Activated CD8-positive, alpha-beta memory T cell treated with anti-CD3 and anti-CD28 coated beads, Interleukin-2, amount 50 U/mL, for 4 hours (primary cell): ENCODE measurements at places on chromosomes 2 and 18.

- DNase-seq, result no peak
Measured at GRCh38 chr2:26300234-26300925, 45.6 kb upstream of the SELENOI start.

DNA sequence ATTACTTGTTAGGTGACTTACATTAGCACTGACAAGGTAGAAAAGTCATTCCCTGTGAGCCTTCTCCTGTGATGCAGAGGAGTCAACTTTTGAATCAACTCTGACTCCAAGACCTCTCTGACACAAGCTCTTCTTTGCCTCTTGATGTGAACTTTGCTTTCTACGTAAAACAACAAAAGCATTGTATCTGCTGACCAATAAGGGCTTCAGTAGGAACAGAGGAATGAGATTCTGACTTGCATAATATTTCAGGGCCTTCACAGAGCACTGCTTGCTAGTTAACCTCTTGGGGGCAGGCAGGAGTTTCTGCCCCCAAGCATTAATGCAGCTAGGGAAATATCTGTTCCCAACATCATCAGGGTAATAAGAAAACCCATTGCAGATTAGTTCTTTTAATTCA is 791.5 kb downstream of the BCL11A start:
- no peak for DNase-seq

- no peak for DNase-seq
Measured at GRCh38 chr2:98372579-98372978, 26.3 kb downstream of the CNGA3 start.

DNA sequence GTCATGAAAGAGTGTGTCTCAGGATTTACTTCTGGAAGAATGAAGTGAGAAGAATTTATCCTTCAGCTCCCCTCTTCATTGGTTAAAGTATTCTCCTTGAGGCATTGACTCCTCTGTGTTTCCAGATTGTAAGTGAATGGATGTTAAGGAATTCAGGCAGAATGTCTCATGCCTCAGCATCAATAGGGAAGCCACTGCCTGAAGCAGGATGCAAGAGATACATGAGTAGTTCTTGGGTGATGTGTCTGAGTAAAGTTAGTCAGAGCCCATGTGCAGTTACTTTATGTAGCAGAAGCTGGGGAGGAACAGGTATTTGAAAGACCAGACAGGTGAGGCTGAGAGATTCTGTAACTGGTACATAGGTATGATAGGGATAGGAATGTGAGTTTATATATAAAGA is 34.0 kb upstream of the TMEFF2 start:
- DNase-seq, result no peak

DNA sequence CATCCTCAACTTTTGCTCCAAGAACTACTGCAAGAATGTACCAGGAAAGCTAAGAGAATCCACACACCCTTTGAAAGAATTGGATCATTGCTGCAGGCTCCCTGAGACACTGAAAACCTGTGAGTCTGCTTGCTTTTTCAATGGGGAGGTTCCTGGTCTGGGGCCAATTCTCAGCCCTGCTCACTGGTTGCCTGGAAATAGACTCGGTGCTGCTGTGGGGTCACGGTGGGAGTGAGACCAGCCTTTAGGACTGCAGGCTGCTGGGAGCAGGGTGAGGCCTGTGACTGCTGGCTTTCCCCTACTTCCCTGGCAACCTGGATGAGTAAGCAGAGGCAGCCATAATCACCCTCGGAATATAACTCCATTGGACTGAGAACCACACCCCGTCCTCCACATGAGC is 569.3 kb downstream of the DPP10 start:
- no peak for DNase-seq
